ENCODE measurements at places on chromosomes 13 and 19.

- peak; percentile 79 for DNase-seq
These were observed 372.4 kb downstream of the SUCLA2 start for GRCh38 chr13:47628666-47629065.

GRCh38 chr19:45881082-45881908 lies 4.6 kb downstream of the IRF2BP1 start:
- no peak for DNase-seq

GRCh38 chr13:104105418-104106355 lies 1039.5 kb upstream of the SLC10A2 start:
- no peak for DNase-seq

- no peak for DNase-seq
These were observed 99.7 kb upstream of the MIR17HG start for GRCh38 chr13:91247768-91248167.

- DNase-seq: no peak
These were observed 144.4 kb downstream of the MAB21L1 start for GRCh38 chr13:35332134-35332533.

DNA sequence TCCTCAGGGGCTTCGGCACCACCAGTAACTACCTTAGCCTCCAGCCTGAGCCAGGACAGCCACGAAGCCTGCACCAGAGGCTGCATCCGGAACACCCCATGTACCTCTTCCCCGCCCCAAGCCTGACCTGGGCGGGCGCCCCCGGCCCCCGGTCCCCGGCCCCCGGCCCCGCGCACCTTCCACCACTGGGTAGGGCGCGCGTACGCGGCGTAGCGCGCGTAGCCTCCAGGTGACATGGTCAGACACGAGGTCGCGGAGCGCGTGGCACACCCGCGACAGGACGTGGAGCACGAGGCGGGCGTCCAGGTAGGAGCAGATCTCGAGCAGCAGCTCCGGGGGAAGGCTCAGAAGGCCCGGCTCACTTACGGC lies 450 bp downstream of the FBXW9 start:
- DNase-seq: no peak

- no peak for DNase-seq
These were observed 12.8 kb downstream of the STX10 start for GRCh38 chr19:13137290-13137794.

DNA sequence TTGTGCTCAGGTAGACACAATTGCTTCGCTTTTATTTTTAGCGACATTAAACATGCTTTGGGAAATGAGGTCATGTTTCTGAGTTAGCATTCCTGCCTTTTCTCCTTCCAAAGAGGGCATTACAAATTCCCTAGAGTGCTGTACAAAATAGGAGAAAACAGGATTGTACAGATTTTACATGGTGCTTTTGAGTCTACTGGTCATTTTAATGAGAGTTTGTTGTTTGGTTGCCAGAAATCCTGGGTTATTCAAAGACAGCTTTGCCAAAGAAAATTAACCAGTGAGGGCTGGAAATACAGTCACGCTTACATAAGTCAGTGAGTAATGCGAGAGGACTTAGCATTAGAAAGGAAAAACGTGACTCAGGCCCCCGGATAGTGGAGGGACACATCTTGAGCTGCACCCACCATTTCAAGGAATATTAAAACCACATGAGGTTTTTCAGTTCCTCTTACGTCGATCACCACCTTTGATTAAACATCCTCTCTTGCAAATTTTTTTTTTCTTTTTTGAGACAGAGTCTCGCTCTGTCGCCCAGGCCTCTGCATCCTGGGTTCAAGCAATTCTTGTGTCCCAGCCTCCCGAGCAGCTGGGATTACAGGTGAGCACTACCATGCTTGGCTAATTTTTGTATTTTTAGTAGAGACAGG lies 55.4 kb downstream of the SACS start:
- peak; percentile 100 for DNase-seq

DNA sequence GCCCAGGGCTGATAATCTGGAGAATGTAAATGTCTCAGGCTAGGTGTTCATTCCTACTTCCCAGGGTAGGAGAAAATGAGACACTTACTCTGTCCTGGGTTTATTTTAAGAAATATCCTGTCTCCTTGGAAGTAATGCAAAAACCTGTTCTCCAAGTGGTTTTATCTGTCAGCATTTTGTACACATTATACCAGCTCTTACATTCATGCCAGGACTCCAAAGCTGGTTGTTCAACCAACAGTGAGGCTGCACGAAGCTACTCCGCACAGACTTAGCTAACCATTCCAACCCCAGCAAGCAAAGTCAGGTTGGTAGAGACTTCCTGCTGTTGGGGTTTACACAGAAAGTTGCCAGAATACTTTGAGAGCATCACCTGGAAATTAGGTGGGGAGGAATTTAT lies 55.6 kb downstream of the SLC7A1 start:
- no peak for DNase-seq

DNA sequence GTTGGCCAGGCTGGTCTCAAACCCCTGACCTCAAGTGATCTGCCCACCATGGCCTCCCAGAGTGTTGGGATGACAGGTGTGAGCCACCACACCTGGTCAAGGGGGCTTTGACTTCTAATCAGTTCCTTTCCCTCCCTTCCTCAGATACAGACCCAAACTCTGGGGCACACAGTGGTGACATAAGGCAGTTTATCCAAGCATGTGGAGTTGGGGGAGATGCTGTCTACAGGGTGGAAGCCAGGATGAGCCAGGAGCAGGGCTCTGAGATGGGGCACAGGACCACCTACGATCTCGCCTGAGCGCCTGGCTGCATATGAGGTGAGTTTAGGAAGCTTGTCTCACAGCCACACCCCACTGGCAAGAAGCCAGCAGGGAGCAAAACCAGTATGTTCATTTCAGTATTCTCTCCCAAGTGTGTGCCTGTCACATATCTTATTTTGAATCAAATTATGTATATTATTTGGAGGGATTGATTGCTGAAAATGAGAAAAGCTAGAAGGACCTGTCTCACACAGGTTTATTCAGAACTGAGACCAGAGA lies 67.7 kb downstream of the KCTD15 start:
- no peak for DNase-seq

DNA sequence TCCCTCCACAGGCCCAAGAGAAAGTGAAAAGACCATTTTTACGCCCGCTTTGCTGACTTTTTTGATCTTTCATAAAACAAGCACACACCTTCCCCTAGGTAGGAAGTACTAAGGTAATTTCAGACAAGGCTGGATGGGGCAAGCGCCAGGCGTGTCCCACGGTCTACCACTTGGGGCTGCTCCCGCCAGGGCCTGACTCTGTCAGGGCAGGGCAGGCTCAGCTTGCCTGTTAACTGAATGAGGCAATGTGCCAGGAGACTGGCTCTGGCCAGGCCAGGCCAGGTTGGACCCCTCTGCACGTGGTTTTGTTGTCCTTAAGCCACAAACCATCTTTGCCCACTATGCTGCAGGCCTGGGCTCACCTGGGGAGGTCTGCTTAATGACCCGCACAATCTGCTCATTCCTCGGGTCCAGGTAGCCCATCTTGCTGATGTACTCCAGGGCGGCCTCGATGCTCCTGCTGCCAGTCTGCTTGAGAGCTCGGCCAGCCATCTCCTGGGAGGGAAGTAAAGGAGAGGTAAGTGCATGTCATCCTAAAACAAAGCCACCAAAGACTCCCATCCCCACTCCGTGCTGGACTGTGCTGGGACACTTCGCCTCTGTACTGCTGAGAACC lies 70.4 kb downstream of the LATS2 start:
- no peak for DNase-seq

- peak; percentile 47 for DNase-seq
These were observed 792 bp upstream of the LENG8 start for GRCh38 chr19:54448040-54448773.

DNA sequence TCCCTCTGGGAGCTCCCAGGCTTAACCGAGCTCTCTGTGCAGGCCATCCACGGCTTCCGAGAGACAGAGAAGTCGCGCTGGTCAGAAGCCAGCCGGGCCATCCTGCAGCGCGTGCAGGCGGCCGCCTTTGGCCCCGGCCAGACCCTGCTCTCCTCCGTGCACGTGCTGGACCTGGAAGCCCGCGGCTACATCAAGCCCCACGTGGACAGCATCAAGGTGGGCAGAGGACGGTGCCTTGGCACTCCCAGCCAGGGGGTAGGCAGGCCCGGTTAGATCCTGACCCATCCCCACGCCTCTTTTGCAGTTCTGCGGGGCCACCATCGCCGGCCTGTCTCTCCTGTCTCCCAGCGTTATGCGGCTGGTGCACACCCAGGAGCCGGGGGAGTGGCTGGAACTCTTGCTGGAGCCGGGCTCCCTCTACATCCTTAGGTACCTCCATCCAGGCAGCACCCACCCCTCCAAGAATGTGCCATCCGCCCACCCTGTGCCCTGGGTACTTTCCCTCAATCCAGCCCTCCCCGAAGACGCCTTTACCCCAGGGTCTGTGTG lies 1.5 kb downstream of the PSPN start:
- no peak for DNase-seq

DNA sequence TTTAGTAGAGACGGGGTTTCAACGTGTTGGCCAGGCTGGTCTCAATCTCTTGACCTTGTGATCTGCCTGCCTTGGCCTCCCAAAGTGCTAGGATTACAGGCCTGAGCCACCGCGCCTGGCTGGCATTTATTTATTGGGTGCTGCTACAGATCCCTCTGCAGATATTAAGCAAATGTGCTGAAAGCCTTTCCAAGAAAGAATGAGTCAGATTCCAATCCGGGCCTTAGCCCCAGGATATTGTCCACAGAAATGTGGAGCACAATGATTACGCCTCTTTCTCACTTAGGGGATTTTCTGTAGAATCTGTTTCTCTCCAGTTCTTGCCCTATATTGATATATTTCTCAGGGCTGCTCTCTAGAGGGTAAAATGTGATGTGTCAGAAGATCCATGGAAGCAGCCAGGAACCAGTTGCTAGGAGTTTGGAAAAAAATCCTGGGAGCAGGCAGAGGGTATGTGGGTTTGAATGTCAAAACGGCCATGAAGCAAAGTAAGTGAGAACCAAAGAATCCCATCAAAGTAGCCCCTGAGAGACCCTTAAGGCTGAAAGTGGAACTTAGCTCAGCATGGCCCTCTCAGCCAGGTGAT lies 24.8 kb upstream of the IGFL4 start:
- peak; percentile 44 for DNase-seq

GRCh38 chr13:87444135-87444534 lies 227.0 kb upstream of the SLITRK5 start:
- DNase-seq: no peak

- DNase-seq: peak; percentile 13
These were observed 851.2 kb downstream of the PCDH9 start for GRCh38 chr13:66378894-66379293.

GRCh38 chr19:35533822-35534392 lies 651 bp downstream of the GAPDHS start:
- peak; percentile 19 for DNase-seq

DNA sequence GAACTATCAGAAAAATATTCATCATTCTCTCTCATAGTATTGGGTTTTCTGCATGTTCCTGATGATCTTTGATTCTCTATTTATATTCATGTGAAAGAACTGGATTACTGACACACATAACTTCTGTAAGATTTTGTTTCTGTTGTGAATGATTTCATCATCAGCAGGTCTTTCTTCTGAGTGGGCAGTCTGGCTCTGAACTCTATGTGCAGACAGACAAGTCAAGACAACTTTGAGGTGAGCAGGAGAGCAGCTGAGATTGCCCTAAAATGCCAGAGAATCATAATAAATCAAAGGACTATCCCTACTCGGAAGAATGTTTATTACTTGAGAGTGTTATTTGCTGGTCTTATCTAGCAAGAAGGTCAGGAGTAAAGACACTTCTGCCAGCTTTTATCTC lies 652.1 kb upstream of the GPC6 start:
- DNase-seq: no peak

DNA sequence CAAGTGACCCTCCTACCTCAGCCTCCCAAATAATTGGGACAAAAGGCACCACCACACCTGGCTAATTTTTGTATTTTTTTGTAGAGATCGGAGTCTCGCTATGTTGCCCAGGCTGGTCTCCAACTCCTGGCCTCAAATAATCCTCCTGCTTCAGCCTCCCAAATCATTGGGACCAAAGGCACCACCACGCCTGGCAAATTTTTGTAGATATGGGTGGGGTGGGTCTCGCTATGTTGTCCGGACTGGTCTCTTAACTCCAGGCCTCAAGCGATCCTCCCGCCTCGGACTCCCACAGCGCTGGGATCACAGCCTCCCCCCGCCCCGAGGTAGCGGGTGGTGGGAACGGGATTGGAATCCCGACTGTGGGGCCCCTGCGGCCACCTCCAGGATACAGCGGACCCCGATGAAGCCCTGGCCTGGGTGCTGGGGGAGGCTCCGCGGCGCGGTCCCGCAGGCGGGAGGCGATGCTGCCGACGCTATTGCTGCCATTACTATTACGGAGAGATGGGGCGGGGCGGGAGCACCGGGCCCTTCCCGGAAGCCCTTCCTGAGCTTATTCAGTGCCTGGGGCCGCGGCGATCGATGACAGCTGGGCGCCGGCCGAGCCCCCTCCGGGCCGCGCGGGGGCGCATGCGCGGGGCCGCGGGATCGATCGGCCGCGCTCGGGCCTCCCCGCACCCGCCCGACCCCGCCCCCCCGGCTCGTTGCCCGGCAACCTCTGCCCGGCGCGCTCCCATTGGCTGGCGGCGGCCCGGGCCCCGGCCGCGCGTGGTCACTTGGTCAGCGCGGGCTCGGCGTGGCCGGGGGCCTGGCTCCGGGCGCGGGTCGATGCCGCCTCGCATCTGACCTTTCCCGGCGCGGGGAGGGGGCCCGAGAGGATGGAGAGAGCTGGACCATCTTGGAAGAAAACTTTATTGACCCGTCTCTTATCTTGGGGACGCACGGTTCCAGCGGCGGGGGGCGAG lies 27.9 kb upstream of the ONECUT3 start:
- peak; percentile 70 for DNase-seq

- no peak for DNase-seq
These were observed 884 bp upstream of the CBY2 start for GRCh38 chr13:45700971-45701900.

- DNase-seq: no peak
These were observed 24.2 kb downstream of the PPP1R37 start for GRCh38 chr19:45117167-45117594.

- no peak for DNase-seq
These were observed 492.7 kb downstream of the GPC5 start for GRCh38 chr13:91891141-91891540.

DNA sequence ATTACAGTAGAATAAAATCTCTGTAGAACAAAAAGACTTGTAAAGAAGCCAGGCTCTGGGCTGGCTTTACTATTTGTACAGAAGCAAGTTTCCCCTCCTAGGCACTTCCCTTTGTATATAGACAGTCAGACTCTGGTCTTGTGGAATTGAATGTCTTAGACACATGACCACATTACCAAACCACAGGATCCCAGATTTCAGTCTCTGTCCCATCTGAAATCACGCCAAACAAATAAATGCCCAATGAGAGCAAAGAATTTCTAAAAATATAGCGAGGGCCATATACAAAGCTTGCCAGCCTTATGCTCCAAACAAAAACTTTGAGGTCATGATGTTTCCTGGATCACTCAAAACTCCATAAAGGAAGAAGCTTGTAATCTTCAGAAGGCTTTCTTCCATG lies 23.9 kb downstream of the CCDC70 start:
- DNase-seq: no peak

GRCh38 chr13:111095031-111095840 lies 19.9 kb upstream of the ARHGEF7 start:
- no peak for DNase-seq

DNA sequence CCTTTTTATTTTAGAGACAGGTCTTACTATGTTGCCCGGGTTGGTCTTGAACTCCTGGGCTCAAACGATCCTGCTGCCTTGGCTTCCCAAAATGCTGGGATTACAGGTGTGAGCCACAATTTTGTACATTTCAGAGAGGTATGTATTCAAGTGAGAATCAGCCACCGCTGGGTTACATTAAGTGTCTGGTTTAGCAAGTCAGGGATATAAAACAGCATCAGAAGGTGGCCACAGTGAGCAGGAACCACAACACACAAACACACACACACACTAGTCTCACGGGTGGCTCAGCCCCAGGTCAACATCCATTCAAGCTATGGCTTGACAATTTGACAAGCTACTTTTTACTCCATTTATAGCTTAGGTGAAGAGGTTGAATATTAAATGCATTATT lies 20.2 kb downstream of the KLK5 start:
- DNase-seq: no peak
